Stimulated activated CD4-positive, alpha-beta T cell treated with anti-CD3 and anti-CD28 coated beads, Interleukin-1b, Interleukin-23, amount 100 ng/mL, for 1 hour (primary cell): ENCODE measurements at places on chromosomes 6 and 20.

DNA sequence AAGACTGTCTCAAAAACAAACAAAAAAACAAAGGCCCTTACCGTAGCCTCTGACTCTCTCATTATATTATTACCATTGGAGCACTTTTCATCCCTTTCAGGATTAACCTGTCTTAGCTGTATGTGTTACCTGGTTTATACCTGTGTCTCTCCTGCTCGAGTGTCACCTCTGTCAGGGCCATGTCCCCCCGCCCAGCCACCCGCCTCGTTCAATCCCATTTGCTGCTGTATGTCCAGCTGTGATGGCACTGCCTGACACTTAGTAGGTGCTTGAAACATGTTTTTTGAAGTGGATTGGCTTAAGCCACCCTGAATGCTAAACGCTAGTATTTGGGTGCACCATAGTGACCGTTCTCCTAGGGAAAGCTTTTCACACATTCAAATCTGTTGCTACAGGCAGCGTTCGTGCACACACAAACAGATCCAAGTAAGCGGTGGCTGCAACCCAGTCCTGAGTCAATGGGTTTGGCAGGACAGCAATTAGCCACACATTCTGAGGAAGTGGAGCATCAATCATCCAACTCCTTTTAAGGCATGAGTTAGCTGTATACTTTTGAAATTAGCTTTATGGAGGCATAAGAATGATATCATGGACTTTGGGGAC is 98.9 kb upstream of the ZNF217 start:
- no peak for DNase-seq

- no peak for DNase-seq
These were observed 92.6 kb downstream of the PDE7B start for GRCh38 chr6:135944120-135944519.

GRCh38 chr20:3929713-3930060 is 40.5 kb downstream of the PANK2 start:
- no peak for DNase-seq

DNA sequence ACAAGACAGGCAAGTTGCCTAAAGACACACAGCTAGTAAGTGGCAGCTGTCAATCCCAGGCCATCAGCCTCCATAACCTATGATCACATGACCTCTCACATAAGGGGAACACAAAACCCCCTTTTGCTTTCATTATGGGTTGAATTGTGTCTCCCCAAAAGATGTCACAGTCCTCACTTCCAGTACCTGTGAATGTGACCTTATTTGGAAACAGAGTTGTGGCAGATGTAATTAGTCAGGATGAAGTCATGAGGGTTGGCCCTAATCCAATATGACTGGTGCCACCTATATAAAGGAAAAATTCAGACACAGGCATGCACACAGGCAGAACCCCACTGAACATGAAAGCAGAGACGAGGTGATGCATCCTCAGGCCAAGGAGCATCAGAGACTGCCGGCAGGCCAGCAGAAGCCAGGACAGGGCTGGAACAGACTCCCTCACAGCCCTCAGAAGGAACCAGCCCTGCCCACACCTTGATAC is 33.6 kb downstream of the GFOD1 start:
- DNase-seq: no peak

GRCh38 chr6:29232725-29233124 is 62.0 kb downstream of the OR2J2 start:
- DNase-seq: no peak

- DNase-seq: no peak
These were observed 190.8 kb downstream of the TBC1D32 start for GRCh38 chr6:121143476-121143875.

DNA sequence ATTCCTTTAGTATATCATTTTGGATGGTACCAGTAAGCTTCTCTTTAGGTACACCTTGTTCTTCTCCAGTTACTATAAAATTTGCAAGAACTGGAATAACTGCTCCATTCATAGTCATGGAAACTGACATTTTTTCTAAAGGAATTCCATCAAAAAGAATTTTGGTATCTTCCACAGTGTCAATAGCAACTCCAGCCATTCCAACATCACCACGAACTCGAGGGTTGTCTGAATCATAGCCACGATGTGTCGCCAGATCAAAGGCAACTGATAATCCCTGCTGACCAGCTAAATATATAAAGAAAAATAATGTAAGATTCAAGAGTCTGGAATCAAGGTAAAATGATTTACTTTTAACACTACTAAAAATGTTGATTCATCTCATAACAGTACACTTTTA is 5.3 kb downstream of the MMUT start:
- DNase-seq: no peak
